Activated CD4-positive, alpha-beta T cell treated with anti-CD3 and anti-CD28 coated beads for 36 hours (primary cell): ENCODE measurements at places on chromosomes 2 and 18.

DNA sequence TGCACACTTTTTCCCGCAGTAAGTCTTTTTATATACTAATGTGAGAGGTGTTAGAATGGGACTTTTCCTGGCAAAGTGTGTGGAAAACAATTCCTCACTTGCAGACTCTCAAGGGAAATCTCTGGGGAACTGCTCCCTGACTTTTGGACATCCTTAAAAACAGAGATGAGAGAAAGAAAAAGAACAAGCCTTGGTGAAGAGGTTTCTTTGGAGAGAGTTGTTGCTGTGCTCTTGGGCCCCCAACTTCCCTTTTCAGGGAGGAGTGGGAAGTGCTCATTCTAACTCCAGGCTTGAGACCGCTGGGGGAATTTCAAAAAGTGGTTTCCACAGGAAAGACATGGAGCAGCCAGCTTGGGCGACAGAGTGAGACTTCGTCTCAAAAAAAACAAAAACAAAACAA is 142.6 kb upstream of the SPRED2 start:
- no peaks in the 10 kb centered on the region for H3K36me3 ChIP-seq
- H3K4me1 ChIP-seq: peaks cover 3% of the 10 kb centered on the region
- peaks cover 5% of the 10 kb centered on the region for H3K27me3 ChIP-seq
- no peak overlapping the region for H3K4me3 ChIP-seq
- no peak for DNase-seq

DNA sequence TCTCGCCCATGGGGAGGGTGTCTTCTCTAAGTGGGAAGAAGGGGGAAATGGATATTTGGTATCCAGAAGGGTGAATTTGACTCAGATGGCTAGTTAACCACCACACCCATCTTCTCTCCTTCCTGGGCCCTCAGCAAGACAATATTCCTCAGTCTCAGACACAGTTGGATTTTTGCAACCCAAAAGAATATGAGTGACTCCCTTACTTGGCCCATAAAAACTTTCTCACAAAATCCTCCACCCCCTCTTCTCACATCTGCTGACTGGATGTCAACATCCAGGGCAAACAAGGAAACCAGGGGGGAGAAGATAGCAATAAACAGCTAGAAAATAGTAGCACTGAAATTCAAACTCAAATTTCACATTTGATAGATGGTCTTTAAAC is 35.3 kb upstream of the GCC2 start:
- no peaks in the 10 kb centered on the region for H3K27me3 ChIP-seq
- no peaks in the 10 kb centered on the region for H3K36me3 ChIP-seq
- no peak for DNase-seq
- no peak overlapping the region for H3K27ac ChIP-seq
- no peaks in the 10 kb centered on the region for H3K4me1 ChIP-seq
- H3K4me3 ChIP-seq: no peak overlapping the region

- H3K27ac ChIP-seq: no peak overlapping the region
- H3K27me3 ChIP-seq: no peaks in the 10 kb centered on the region
- H3K36me3 ChIP-seq: no peaks in the 10 kb centered on the region
- H3K4me3 ChIP-seq: no peak overlapping the region
- no peak for DNase-seq
Observed at GRCh38 chr2:138059487-138060300, 95.4 kb downstream of the HNMT start.

DNA sequence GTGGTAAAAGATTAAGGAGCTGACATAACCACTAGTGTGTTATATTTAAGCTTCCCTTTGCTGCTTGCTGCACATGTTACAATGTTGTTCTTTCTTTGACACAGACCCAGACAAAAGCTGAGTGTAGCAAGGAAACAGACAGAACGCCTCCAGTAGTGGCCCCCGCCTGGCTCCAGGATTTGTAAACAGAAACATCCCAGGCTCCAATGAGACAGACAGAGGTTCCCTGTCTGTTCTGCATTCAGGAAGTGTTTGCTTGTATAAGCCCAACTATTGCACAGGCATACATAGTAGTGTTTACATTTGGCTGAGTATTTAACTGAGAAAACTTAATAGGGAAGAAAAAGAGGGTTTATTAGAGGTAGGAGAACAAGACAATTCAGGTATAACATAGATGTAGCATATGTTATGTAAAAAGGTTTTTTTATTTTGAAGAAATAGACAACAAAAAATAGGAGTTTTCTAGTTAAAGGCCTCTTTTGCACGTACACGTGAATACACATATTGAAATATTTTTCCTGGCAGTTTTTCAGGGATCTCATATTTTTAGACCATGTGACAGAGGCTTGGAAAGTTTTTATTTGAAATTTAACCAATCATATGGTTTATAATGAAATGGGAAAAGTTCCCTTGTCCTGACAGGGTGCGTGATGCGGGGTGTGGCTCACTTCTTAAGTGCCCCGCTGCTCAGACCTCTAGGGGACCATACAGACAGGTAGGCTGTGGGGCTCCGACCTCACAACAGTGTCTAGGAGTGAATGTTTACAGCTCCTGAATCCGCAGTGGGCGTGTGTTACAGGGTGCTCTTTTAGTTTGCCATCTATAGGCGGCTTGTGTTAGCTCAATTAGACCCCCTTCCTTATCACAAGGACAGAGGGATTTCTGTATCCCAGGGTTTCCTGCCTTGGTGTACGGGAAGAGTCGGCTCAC is 118.4 kb downstream of the BMPR2 start:
- DNase-seq: no peak
- no peaks in the 10 kb centered on the region for H3K27me3 ChIP-seq
- H3K36me3 ChIP-seq: no peaks in the 10 kb centered on the region
- H3K4me3 ChIP-seq: no peak overlapping the region
- no peak overlapping the region for H3K27ac ChIP-seq

GRCh38 chr2:186617771-186618170 is 27.9 kb downstream of the ITGAV start:
- H3K36me3 ChIP-seq: peaks cover 5% of the 10 kb centered on the region
- H3K4me1 ChIP-seq: no peaks in the 10 kb centered on the region
- no peak overlapping the region for H3K27ac ChIP-seq
- no peaks in the 10 kb centered on the region for H3K27me3 ChIP-seq
- no peak for DNase-seq
- no peak overlapping the region for H3K4me3 ChIP-seq

DNA sequence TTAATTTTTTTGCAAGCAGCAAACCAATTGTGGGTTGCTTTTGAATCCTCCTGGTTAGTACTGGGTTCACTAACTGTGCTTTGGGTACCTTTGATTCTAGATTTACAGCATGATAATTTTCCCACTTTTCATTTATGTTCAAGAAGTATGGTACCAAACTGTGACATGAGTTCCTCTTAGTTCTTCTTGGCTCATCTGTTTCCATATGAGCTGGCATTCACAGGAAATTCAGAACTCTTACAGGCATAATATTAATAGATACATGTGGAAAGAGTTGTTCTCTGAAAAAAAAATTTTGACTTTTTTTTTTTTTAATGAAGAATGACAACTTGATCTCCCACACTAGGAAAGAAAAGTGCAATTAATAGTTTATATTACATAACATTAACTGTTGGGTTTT is 59.4 kb downstream of the FMNL2 start:
- H3K36me3 ChIP-seq: no peaks in the 10 kb centered on the region
- H3K4me3 ChIP-seq: no peak overlapping the region
- H3K27ac ChIP-seq: no peak overlapping the region
- DNase-seq: no peak

GRCh38 chr2:219627103-219628100 is at the start of gene SLC4A3:
Gene SLC4A3 (plus strand): TSS chr2:219627630. CDS start chr2:219627993, 363 bp downstream.
- no peak within 1 kb of the TSS for H3K27ac ChIP-seq
- no peaks in the 10 kb centered on the region for H3K36me3 ChIP-seq
- DNase-seq: no peak

DNA sequence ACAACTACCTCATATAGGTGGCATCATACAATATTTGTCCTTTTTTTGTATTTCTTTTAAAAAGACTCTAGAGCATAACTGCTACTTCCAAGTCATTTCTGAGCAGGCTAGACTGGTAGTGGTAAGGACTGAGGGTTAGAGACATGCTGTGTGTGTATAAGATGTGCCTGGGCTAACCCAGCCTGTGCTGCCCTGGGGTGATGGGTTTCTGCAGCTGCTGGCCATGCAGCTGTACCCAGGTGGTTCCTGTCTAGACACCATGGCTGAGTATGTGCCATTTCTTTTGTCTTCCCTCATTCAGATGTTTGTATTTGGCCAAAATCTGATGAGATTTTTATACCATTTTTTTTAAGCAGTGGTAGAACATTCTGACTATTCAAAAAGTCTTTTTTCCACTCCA is 40.0 kb downstream of the MERTK start:
- H3K4me1 ChIP-seq: no peaks in the 10 kb centered on the region
- peaks cover 3% of the 10 kb centered on the region for H3K27me3 ChIP-seq
- no peak overlapping the region for H3K27ac ChIP-seq
- no peak for DNase-seq
- H3K36me3 ChIP-seq: no peaks in the 10 kb centered on the region

GRCh38 chr2:239499726-239500573 is 99.1 kb upstream of the HDAC4 start:
- no peak overlapping the region for H3K4me3 ChIP-seq
- H3K27ac ChIP-seq: no peak overlapping the region

DNA sequence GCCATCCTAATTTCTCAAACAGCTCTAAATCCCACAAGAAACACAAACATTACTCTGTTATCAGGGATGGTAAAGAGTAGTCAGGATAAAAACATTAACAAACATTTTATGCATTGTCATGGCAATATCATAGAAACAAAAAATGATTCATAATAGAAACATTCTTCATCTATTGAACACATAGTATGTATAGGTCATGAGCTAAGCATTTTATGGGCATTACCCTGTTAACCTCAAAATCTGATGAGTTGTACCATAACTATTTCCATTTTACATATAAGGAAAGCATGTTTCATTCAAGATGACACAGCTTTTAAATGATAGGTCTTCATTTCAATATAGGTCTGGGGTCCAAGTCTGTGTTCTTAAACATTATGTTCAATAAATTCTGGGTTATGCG is 344.9 kb downstream of the RND3 start:
- H3K4me1 ChIP-seq: no peaks in the 10 kb centered on the region
- no peak overlapping the region for H3K27ac ChIP-seq
- H3K36me3 ChIP-seq: no peaks in the 10 kb centered on the region
- no peak for DNase-seq
- H3K27me3 ChIP-seq: no peaks in the 10 kb centered on the region
- no peak overlapping the region for H3K4me3 ChIP-seq

GRCh38 chr18:75546964-75547363 is 119.5 kb upstream of the SMIM21 start:
- H3K36me3 ChIP-seq: no peaks in the 10 kb centered on the region
- no peaks in the 10 kb centered on the region for H3K4me1 ChIP-seq
- no peak overlapping the region for H3K4me3 ChIP-seq
- peaks cover 30% of the 10 kb centered on the region for H3K27me3 ChIP-seq
- DNase-seq: no peak

GRCh38 chr2:75334076-75334475 is 134.8 kb upstream of the TACR1 start:
- H3K27ac ChIP-seq: no peak overlapping the region
- no peaks in the 10 kb centered on the region for H3K27me3 ChIP-seq
- DNase-seq: no peak
